ENCODE measurements at places on chromosomes 11 and 22.
A peak's percentile ranks its signal among the peaks of the same experiment; 100 is the strongest.

- DNase-seq = no peak
Measured at GRCh38 chr22:31584804-31585160, 77.2 kb downstream of the PISD start.

GRCh38 chr11:67354075-67355022 is 1.0 kb upstream of the POLD4 start:
- no peak for DNase-seq

DNA sequence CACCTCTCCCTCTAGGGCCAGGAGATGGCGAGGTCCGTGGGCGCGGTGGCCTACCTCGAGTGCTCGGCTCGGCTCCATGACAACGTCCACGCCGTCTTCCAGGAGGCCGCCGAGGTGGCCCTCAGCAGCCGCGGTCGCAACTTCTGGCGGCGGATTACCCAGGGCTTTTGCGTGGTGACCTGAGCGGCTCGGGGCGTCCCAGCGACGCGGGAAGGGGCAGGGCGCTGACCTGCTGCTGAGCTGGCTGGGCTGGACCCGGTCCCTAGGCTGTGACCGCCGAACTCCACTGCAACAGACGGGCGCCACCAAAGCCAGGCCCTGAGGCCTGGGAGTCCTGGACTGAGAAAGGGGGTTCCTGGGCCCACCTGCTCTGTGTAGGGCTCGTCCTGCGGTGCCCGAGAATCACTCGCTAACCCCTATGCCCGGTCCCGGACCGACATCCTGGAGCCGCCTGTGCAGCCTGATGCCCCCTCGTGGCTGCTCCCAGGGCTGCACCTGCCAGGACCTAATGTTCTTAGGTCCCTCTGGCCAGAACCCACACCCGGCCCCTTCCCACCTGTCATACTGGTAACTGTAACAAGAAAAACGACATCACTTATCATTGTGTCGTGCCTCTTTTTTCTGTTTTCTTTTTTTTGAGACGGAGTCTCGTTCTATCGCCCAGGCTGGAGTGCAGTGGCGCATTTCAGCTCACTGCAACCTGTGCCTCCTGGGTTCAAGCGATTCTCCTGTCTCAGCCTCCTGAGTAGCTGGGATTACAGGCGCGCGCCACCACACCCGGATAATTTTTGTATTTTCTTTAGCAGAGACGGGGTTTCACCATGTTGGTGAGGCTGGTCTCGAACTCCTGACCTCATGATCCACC is 15.0 kb downstream of the RHOD start:
- DNase-seq = peak; percentile 90

DNA sequence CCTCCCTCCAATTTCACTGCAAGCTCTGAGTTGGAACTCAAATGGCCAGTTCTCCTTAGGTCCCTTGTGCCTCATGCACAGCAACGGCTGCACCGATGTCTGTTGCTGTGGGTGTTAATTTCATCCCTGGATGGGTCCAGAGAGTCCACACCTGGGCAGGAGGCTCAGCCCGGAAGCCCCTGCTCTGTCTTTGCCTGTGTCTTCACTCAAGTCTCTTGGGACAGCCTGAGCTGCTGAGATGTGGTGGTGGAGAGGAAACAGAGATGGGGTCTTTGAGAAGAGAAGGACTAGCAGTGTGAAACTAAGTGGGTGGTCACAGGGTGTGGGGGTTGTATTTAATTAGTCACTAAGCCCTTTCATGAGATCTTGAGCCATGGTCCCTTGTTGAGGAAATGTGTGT is 109.3 kb downstream of the NECTIN1 start:
- no peak for DNase-seq

GRCh38 chr11:92123540-92123939 is 101.1 kb upstream of the FAT3 start:
- DNase-seq = no peak

DNA sequence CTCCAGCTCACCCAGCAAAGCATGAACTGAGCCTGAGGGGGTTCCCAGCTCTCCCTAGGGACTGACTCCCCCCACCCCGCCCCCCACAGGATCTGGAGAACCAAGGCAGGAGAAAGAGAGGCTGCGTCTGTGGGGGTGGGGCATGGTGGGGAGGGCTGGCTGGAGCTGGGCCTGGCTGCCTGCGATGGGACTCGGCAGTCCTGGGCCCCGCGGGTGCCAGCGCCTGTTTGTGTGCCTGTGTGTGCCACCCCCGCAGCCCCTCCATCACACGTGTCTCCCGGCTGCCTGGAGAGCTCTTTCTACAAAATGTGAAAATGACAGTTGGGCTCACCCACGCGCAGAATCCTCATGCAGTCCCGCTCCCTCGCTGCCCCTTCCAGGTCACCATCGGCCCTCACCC is 46.8 kb downstream of the CACNA1I start:
- no peak for DNase-seq

- no peak for DNase-seq
Measured at GRCh38 chr11:128929468-128929867, 13.2 kb downstream of the TP53AIP1 start.
